ENCODE measurements at places on chromosomes 5 and 9. TPM values are rescaled to one million over a fixed set of nuclear protein-coding genes. Genes with fewer than 3 reads are reported as not detected.

The FGFR4 gene
- 11.0 TPM for total RNA-seq

The BHMT gene
- total RNA-seq, result not detected

The PCDHGB6 gene
- 5.9 TPM for total RNA-seq

The KIF24 gene
- 5.8 TPM for total RNA-seq

The CER1 gene
- total RNA-seq, result not detected

The PKD2L2 gene
- total RNA-seq, result not detected

The ACSL6 gene
- total RNA-seq, result not detected

The GRM6 gene
- not detected for total RNA-seq

The JADE2 gene
- total RNA-seq, result 16.7 TPM

The C9orf43 gene
- total RNA-seq, result not detected

The BARHL1 gene
- not detected for total RNA-seq

The CDKN2A gene
- not detected for total RNA-seq

The FBP1 gene
- total RNA-seq, result 10.7 TPM

The RXRA gene
- 16.9 TPM for total RNA-seq

The MAMDC4 gene
- 317 TPM for total RNA-seq

The RABL6 gene
- total RNA-seq, result 92.4 TPM

The PCDHA4 gene
- not detected for total RNA-seq

The FSD1L gene
- 3.0 TPM for total RNA-seq

The PAIP1 gene
- total RNA-seq, result 3.8 TPM

The SPATA31C2 gene
- total RNA-seq, result not detected

The PAPPA gene
- total RNA-seq, result 0.87 TPM

The PDZD2 gene
- 6.7 TPM for total RNA-seq

The RGS7BP gene
- 1.3 TPM for total RNA-seq

The EGFL7 gene
- 1,085 TPM for total RNA-seq

The TNC gene
- 265 TPM for total RNA-seq

The CDH6 gene
- total RNA-seq, result 2.3 TPM

The HMHB1 gene
- total RNA-seq, result not detected

The MYO10 gene
- 53.8 TPM for total RNA-seq

The NXNL2 gene
- total RNA-seq, result not detected

The PCDHGA1 gene
- not detected for total RNA-seq

The PAEP gene
- total RNA-seq, result not detected

The NEUROG1 gene
- not detected for total RNA-seq

The PRDM9 gene
- not detected for total RNA-seq

The SEMA6A gene
- 37.5 TPM for total RNA-seq

Measured in stomach (tissue), 19 donors.